ENCODE measurements at places on chromosomes 7 and 10. TPM values are rescaled to one million over a fixed set of nuclear protein-coding genes. Genes with fewer than 3 reads are reported as not detected.

GNG11 gene
- not detected for total RNA-seq

GBX1 gene
- total RNA-seq, result not detected

RSPH10B2 gene
- total RNA-seq, result not detected

ELOVL3 gene
- not detected for total RNA-seq

ABI1 gene
- 76.9 TPM for total RNA-seq

SFTPD gene
- not detected for total RNA-seq

All from activated CD4-positive, alpha-beta memory T cell treated with anti-CD3 and anti-CD28 coated beads, Interleukin-2, amount 10 ng/mL, durations not matched to agents 7 days and 5 days (primary cell).